ENCODE measurements at places on chromosomes 2 and 18.

- no peak for DNase-seq
Measured at GRCh38 chr2:191215666-191216065, 29.5 kb upstream of the MYO1B start.

DNA sequence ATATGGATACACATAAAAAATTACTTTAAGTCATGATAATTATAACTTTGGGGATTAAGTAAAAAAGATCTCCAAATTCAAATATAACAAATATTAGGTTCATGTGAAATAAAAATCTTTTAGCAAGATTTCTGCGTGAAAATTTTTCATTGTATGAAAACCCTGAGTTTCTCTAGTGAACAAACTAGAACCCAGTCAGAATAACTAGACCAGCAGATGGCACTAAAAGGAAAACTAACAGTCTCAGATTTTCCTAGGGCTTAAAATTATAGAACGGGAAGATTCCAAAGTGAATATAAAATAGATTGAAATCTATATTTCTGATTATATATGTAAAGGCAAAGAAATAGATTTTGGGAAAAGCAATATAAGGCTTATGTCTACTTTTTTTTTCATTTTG is 43.3 kb downstream of the TMEM200C start:
- no peak for DNase-seq

DNA sequence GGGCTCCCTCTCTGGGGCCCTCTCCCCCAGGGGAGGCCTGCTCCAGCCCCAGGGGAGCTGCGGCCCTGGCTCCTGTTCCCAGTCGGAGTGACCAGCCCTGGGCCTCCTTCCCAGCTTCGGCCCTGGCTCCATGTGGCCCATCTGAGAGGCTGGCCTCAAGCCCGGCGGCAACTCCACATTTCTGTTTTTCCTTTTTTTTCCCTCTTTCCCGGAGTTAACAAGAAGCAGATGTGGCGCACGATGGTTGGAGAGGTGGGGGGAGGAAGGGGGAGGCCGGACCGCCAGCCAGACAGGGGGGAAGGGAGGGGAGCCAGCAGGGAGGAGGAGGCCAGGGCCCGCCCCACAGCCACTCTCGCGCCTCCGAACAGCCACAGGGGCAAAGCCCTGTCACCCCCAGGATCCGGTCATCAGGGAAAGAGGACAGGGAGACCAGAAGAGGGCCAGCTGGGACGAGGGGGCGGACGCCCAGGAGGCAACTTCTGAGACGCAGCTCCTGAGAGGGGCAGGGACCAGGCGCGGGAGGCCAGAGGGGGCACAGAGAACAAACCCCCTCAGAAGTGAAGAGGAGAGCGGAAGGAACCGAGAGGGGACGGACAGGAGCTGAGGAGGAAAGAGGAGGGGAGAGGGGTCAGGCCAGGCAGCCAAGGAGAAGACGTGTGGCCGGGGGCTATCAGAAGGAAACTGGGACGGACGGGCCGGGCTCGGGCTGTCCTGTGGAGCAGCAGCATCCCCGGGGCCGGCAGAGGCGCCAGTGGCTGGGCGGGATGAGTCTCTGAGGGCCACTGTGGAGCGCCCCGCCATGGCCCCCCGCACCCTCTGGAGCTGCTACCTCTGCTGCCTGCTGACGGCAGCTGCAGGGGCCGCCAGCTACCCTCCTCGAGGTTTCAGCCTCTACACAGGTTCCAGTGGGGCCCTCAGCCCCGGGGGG is at the start of gene EMILIN1:
EMILIN1 (plus strand) TSS at position 349 of the 928 bp plus-strand sequence; CDS start at position 800, 451 bp downstream.
- DNase-seq = peak; percentile 90

DNA sequence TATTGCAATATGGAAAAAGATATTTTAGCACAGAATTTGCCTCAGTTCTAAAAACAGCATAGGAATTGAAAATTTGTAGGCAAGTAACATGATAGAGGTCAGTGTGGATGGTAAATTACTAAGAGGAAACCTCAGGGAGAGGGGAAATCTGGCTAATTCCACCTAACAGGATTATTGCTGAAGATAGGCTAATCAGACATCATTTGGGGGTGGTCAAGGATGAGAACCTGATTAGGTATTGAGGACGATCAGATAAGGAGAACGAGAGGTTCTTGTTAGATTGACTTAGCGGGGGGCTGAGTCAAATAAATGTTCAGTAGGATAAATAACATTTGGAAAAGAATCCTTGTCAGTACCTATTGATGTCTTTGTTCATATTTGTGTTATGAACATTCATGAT is 543.2 kb upstream of the LRRTM4 start:
- DNase-seq = no peak

GRCh38 chr2:223005496-223005895 is 46.5 kb upstream of the KCNE4 start:
- no peak for DNase-seq

GRCh38 chr2:233088972-233089345 is 28.8 kb downstream of the INPP5D start:
- no peak for DNase-seq

GRCh38 chr2:70510313-70510712 is 43.3 kb downstream of the TGFA start:
- DNase-seq = no peak

DNA sequence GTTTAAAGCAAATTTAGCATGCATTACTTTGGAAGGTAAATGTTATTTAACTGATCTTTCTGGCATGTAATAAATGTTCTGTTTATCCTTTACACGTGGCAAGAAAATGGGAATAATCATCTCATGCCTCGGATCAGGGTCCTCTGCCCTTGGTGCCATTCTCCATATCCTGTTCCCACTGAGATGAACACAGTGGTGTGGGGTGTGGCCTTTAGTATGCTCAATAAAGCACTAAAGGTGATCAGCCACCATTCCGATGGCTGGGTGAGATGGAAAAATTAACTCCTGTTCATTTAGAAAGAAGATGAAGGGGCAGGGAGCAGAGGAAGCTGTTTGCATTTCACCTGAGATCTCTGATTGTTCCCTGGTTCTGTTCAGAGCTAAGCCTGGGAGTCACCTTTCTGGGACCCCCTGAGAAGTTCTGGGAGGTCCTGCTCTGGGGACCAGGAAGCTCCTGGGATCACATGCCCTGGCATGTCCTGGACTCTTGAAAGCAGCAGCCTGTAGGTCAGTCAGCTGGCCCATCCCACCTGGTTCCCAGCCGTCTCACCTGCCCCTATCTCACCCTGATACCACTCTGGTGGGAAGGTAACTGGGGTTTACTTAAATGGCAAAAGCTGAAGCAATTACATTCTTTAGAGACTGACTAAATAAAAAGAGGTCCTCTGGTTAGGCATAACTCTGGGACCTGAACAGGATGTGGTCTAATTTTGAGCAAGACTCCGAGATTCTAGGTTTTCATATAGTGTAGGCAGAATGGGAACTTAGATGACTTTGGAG is 288.9 kb upstream of the EPAS1 start:
- DNase-seq = no peak

- no peak for DNase-seq
Measured at GRCh38 chr2:13791019-13791547, 841.4 kb upstream of the LRATD1 start.

GRCh38 chr2:30647752-30648457 is 159.3 kb downstream of the CAPN13 start:
- DNase-seq = no peak

DNA sequence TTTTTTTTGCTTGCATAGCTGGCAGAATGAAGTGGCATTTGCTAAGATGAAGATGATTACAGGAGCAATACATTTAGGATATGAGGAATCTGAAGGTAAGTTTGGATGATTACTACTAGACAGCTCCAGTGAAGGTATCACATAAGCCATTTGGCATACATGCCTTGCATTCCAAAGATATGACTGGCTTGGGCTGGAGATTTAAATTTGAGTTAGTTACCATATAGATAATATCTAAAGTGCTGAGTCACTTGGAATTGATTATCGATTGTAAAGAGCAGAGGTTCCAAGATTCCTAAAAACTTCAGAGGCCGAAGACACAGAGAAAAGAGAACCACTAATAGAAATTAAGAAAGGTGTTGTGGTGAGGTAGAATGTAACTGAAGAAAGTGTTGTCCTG is 1026.4 kb downstream of the DSC3 start:
- DNase-seq = no peak

GRCh38 chr18:47601581-47602272 is 328.7 kb downstream of the SMAD2 start:
- DNase-seq = no peak

- no peak for DNase-seq
Measured at GRCh38 chr2:101679801-101680487, 17.6 kb upstream of the MAP4K4 start.

- DNase-seq = no peak
Measured at GRCh38 chr2:168430431-168430830, 25.6 kb upstream of the CERS6 start.

DNA sequence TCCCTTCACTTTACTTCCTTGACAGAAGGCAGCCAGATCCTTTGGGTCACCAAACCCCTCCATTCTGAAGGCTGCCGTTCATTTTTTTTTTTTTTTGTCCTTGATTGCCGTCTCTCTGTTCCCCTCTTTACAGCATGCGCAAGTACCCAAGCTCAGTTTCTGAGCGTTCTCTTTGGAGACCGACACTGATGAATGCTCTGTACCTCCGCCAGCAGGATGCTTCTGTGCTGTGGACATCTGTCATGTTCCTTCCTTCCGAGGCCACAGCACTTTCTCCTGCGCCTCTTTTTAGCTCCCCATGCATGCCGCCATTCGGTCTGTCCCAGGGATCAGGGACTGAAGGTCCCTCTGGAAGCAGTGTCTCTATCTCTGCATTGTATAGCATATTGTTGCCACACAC is 278.7 kb upstream of the RAB12 start:
- DNase-seq = no peak

GRCh38 chr2:98465456-98466226 is 21.0 kb downstream of the INPP4A start:
- no peak for DNase-seq

DNA sequence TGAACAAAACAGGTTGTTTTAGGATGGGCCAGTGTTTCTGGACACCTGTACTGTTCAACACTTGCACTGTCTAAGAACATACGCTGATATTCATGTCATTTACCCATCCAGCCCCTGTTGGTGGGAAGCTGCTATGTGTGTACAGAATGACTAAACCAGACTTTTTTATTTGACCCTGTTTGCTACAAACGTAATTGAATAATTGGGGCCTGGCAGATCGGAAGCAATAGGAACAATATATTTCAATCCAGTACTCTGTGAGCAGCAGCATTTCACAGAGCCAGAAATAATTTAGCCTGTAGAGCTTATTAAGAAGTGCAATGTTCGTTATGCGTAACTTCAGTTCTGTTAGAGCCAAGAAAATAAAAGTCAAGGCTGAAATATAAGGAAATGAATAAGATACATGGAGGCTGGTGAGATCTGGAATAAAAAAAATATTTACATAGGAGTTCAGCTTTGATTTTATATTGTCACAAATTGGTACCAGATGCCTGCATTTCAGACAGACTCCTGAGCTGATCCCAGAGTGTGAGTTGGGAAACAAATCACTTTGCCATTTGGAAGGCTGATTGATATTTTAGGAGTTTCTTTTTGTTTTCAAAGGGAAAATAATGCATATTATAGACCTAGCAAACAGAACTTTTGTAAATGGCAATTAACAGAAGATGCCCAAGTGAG is 19.7 kb downstream of the CABLES1 start:
- no peak for DNase-seq

DNA sequence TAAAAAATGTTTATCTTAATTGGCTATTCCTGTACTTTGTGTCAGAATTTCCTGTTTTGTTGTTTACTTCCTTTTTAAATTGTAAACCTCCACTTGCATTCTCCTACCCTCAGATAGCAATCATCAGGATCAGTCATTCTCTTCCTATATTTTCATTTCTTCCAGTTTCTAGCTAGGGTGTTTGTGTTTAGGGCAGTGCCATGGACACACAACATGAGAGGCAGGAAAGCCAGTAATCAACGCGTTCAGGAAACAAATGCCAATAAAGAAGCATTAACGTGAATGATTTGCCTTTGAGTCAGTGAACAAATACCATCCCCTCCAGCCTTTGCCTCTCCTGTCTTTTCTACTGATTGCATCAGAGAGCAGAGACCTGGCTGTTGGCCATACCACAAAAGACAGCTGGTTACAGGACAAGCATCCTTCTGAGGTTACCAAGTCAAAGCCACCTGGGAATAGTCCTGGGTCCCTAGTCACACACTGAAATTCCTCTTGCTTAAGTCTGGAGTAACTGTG is 56.7 kb upstream of the FHL2 start:
- DNase-seq = peak; percentile 55

GRCh38 chr2:235461763-235462414 is 32.0 kb upstream of the AGAP1 start:
- no peak for DNase-seq

GRCh38 chr2:143357966-143358365 is 228.7 kb downstream of the ARHGAP15 start:
- no peak for DNase-seq

DNA sequence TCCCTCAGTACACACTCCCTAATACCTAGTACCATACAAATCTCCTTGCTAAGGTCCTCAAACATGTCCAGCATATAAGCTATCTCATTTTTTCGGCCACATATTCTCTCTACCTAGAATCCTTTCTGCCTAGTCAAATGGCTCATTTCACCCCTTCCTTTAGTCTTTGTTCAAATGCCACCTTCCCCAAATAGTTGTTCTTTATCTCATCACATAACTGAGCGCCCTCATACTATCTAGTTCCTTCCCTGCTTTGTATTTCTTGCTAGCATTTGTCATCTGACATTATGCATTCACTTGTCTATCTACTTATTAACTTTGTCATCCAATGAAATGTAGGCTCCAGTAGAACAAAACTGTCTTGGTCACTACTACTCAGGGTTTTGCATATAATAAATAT is 35.5 kb downstream of the RPRD1A start:
- DNase-seq = no peak

- DNase-seq = no peak
Measured at GRCh38 chr2:9327873-9328352, 95.4 kb downstream of the ITGB1BP1 start.

- no peak for DNase-seq
Measured at GRCh38 chr2:74001121-74001520, 16.4 kb downstream of the TET3 start.

DNA sequence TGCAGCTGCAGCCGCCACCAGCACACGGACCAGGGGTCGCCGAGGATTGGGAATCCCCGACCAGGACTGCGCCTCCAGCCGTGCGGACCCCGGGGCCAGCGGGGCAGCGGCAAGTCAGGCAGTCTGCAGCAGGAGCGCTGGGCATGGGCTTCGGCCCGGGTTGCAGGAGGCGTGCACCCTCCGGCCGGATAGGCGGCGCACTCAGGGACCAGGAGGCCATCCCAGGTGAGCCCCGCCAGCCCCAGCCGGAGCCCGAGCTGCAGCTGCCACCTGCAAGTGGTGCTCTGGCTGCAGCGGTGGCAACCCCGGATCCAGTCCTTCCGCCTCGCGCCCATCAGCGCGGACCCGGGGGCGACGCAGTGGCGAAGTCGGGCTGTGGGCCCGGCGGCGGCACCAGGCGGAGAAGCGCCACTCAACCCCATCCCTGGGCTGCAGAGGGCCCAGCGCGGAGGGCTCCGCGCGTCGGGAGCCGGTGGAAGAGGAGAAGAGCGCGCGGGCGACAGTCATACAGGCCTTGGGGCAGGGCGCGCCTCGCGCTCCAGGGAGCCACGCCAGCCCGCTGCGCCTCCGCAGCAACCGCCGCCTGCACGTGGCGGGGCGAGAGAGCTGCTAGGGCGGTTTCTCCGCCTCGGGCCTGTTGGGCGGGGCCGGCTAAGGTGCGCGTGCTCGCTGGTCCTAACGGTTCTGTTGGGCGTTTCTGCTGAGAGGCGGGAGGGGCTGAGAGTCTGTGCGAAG is 73.8 kb downstream of the RPIA start:
- DNase-seq = no peak

- no peak for DNase-seq
Measured at GRCh38 chr2:180258041-180258537, 251.0 kb upstream of the CWC22 start.
